ENCODE measurements at places on chromosomes 5 and 9. TPM values are rescaled to one million over a fixed set of nuclear protein-coding genes. Genes with fewer than 3 reads are reported as not detected.

HMCN2 gene
- 2.3 TPM for total RNA-seq

NOP16 gene
- total RNA-seq, result 4.9 TPM

CCL21 gene
- not detected for total RNA-seq

DOLK gene
- total RNA-seq, result 10.1 TPM

DDX46 gene
- total RNA-seq, result 42.8 TPM

GFPT2 gene
- 38.2 TPM for total RNA-seq

Data from cerebellum (tissue), 4 donors.